ENCODE measurements at places on chromosomes 3 and 15. TPM values are rescaled to one million over a fixed set of nuclear protein-coding genes. Genes with fewer than 3 reads are reported as not detected.
A peak's percentile ranks its signal among the peaks of the same experiment; 100 is the strongest.

DNA sequence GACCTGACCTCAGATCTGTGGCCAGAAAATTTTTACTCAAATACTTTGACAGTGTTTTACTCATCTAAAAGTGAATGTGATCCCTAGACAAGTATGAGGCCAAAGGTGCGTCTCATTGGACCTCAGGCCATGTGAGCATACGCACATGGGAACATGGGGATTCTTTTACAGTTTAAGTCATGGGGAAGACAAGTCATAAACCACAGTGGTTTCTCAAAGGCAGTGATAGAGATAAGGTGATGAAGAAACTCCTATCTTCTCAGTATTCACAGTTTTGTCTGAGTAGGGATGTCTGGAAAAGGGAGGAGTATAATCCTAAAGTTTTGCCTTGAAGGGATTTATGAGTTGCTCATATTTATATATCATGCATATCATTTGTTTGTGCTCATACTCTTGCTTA, 173.8 kb downstream of the FNDC3B start:
- DNase-seq: peak; percentile 81

DNA sequence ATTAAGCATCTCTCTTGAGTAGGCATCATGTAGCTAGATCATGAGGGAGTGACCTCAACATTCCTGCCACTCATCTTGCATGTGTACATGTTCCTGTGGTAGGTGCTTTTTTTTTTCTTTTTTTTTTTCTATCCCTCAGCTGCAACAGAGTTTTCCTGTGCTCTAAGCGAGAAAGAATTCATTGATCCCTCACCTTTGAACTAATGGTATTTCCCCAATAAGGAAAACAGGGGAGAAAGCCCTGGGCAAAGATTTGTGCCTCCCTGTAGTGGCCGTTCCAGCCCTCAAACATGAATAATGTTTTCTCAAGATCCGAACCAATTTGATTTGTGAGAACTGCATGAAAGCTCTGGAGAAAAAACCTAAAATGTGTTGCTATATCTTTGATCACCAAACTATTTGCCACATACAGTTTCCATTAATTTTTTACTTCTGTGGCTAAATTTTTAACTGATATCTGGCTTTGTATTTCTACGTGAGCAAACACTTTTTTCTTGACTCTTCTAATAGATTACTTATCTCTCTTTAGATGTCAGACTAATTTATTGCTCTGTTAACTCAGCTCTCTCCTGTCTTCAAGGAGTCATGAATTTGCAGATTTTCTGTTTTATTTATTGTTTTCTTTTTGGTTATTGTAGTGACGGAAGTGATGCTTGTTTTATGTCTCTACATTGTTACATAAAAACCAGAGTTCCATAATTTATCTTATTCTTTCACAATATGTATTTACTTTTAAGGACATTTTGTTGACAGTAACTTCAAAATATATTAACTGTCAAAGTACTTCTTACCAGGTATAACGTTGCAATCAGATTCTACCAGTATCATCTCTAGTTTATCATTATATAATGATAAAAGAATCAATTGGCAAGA, 1396.5 kb downstream of the OTOL1 start:
- DNase-seq: no peak

GRCh38 chr3:10836676-10837075, 20.6 kb downstream of the SLC6A11 start:
- DNase-seq: no peak

DNA sequence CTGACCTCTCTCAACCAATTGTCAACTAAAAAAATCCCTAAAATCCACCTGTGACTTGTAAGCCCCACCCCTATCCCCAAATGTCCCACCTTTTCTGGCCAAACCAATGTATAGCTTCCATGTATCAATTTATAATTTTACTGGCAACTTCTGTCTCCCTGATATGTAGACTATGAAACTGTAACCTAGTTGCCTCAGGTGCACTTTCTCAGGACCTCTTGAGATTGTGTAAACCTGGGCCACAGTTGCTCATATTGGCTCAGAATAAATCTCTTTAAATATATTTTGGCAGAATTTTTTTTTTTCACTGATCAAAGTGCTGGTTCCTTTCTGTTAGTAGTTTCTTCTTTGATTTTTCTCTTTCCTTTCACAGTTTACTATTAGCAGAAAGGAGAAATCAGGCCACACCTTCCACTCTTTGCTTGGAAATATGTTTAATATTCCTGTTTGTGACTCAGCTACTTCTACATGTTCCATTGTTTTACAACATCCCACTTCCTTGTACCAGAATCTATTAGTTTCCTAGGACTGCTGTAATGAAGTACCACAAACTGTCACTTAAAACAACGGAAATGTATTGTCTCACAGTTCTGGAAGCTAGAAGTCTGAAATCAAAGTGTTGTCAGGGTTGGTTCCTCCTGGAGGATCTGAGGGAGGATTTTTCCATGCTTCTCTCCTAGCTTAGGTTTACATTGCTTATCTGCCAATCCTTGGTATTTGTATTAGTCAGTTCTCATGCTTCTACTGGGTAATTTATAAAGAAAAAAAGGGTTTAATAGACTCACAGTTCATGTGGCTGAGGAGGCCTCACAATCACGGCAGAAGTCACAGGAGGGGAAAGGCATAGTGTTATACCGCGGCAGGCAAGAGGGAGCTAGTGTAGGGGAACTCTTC, 801.2 kb upstream of the ARPP21 start:
- DNase-seq: no peak

- DNase-seq: no peak
Measured at GRCh38 chr15:75314552-75315290, 21.1 kb upstream of the COMMD4 start.

- no peak for DNase-seq
Measured at GRCh38 chr3:32959371-32959770, 7.9 kb downstream of the CCR4 start.

ANAPC13 gene
- 82.8 TPM for total RNA-seq

CLDN16 gene
- under 0.01 TPM for total RNA-seq

GRCh38 chr3:27380433-27381357, 11.5 kb upstream of the NEK10 start:
- DNase-seq: no peak

GRCh38 chr3:97712919-97713318, 51.6 kb upstream of the ARL6 start:
- no peak for DNase-seq

- DNase-seq: no peak
Measured at GRCh38 chr15:66847565-66847991, 145.5 kb downstream of the SMAD6 start.

GRCh38 chr15:84772467-84772866, 24.1 kb downstream of the ZNF592 start:
- no peak for DNase-seq

DNA sequence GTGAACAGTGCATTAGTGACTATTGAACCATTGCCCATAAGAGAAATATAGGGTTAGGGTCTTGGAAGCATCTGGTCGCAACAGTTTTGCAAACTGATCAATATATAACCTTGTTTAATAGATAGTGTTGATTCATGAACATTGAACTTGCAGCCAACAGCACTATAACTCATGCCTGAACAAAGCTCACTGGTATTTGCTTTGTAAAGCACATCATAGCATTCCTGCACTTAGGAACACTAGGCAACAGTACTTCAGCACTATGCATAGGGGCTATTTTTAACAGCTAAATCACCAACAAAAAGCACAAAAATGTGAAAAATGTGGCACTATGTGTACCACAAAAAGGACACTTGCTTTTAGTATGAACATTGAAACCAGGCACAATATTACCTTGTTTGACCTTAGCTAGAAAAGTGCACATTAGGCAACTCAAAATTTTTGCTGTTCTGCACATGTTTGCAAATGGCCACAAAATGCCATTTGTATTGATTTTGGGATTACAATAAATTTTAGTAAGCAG, 68.0 kb downstream of the OXNAD1 start:
- peak; percentile 58 for DNase-seq

GRCh38 chr3:141401573-141402475, 33.5 kb downstream of the ZBTB38 start:
- no peak for DNase-seq

GRCh38 chr3:154119951-154120350, 1.2 kb upstream of the ARHGEF26 start:
- DNase-seq: no peak

DNA sequence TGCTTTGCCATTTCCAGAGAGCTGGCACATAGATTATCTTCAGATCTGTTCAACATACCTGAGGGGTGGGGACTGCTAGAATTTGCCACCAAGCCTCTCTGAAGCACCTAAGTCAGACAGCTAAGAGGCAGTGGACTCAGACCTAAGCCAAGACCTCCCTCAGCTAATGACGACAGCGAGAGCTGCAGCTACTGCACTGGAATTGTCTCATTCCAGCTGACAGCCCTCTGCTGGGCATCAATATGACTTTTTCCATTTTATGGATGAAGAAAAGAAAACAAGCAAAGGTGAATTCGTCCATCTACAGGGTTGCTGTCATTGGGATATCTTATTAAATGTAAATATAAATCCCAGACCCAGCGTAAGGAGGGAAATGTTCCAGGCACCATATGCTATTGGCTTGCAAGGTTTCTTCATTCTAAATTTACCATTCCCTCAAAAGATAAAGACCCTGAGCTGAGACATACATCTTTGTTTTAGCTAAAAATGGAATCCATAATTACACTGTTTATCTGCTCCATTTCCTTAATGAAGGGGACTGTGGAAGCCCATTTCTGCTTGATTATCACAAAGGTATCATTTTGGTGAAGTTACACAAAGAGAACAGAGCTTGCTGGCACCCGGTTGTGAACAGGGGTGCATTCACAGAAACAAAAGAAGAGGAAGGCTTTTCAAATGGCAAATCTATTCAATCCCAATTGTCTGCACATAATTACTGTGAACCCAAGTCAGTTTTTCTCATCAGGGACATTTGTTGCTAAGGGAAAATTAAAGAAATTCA, 85.5 kb upstream of the LRTM1 start:
- DNase-seq: peak; percentile 45

DNA sequence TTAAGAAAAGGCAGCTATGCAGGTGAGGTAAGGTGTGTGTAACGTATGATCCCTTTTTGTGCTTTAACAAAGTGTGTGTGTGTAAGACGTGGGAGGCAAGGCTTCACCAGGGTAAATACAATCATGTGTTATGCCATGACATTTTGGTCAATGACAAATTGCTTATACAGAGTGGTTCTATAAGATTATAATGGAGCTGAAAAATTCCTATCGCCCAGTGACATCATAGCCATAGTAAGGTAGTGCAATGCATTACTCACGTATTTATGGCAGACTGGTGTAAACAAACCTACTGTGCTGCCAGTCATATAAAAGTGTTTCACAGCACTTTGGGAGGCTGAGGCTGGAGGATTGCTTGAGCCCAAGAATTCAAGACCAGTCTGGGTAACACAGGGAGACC, 60.2 kb upstream of the LCTL start:
- DNase-seq: no peak

GRCh38 chr3:50537421-50538129, 30.0 kb downstream of the C3orf18 start:
- DNase-seq: no peak

- no peak for DNase-seq
Measured at GRCh38 chr3:143529018-143529478, 319.2 kb downstream of the SLC9A9 start.

RAD51 gene
- total RNA-seq: 8.4 TPM

GOLGA8T gene
- total RNA-seq: not detected

CHSY1 gene
- total RNA-seq: 55.3 TPM

LIPH gene
- 0.36 TPM for total RNA-seq

GRCh38 chr3:188453431-188454384, 299.8 kb downstream of the LPP start:
- no peak for DNase-seq

DNA sequence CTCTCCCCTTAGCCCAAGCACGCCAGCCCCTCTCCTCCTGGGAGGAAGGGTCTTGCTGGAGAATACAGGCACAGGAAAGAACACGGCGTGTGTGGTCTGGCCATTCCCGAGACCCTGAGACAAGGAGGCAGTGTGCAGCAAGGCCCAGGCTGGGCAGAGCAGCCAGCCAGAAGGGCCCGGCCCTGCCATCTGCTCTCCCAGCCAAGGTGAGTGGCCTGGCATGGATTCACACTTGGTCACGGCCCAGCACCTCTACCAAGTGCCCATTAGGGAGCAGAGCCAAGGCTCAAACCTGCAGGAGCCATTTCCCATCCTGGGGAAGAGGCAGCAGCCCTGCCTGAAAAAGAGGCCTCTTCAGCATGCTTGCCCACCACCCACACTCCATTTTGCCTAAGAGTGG, 28.6 kb downstream of the MEGF11 start:
- DNase-seq: no peak

- no peak for DNase-seq
Measured at GRCh38 chr3:114942773-114943172, 204.3 kb downstream of the ZBTB20 start.
